Central memory CD8-positive, alpha-beta T cell (primary cell): ENCODE measurements at places on chromosomes 2 and 18.

DNA sequence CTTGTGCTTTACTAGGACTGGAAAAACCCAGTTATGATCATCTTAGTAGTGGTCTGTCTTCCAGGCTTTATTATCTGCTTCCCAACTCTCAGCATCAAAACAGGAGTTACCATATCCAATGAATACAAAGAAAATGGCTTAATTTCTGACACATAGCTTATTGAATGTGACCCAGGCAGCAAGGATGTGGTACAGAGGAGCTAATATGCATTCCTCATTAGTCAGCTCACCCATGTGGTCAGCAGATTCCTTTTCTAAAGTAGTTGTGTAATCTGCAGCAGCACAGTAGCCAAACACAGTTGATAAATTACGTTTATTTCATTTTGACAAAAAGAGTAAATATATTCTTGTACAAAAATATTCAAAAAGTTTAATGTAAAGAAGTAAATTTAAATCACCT, 43.6 kb downstream of the TSPYL6 start:
- no peak for DNase-seq

DNA sequence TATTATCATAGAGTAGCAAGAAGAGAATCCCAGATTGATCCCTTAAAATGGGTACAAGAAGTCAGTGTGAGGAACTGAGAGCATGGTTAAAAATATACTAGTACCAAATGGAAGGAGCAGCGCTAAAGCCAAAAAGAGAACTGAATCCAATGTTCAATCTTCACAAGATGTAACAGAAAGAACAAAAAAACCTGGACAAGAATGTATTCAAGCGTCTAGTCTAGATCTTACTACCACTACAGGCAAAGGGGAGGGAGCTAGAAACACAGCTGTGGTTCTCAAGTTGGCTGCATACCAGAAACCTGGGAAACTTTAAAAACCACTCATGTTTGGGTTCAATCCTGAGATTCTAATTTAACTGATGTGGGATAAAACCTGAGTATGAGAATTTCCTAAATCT, 57.5 kb downstream of the PIAS2 start:
- no peak for DNase-seq

GRCh38 chr2:218146056-218146455, 20.2 kb downstream of the CXCR2 start:
- DNase-seq, result no peak

DNA sequence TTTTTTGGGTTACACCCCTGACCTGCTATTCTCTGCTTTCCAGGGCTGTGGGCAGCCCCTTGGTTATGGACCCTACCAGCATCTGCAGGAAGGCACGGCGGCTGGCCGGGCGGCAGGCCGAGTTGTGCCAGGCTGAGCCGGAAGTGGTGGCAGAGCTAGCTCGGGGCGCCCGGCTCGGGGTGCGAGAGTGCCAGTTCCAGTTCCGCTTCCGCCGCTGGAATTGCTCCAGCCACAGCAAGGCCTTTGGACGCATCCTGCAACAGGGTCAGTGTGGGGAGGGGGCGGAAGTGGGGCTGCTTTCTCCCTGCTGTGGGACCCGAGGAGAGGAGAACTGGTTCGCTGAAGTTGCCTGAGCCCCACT, 9.7 kb upstream of the WNT10A start:
- DNase-seq, result no peak

DNA sequence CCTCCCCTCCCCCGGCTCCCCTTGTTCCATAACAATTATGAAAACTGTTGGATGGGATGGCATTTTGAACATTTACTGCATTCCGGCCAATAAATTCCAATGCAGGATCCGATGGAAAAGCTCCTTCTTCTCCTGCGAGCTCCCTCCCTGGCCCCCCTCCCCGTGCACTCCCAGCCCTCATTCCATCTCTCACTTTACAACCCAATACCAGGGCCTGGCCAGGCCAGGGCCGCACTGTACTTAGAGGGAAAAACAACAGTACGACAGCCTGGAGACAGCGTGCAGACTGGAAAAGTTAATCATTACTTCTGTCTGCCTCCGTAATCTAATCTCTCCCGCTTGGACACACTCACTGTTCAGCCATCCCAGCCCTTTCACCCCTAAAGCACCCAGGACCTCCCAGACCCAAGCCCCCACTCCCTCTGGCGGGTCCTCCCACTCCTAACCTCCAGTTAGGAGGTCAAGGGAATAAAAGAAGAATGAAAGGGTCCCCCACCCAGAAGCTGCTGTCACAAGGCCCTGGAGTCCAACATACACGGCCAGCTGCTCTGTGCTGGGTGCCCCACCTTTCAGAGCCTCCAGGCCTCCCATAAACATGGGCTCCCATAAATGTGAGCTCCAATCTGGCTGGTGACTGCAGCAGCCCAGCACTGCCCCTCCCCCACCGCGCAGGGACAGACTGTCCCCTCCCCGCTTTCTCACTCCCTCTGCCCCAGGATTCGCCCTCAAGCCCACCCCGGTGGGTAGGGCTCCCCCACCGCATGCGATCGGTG, 20.6 kb downstream of the SMAD7 start:
- DNase-seq, result no peak

GRCh38 chr18:35435401-35435800, 58.3 kb upstream of the ZNF396 start:
- DNase-seq, result no peak

- no peak for DNase-seq
Observed at GRCh38 chr2:143132355-143132754, 3.1 kb downstream of the ARHGAP15 start.

- no peak for DNase-seq
Observed at GRCh38 chr2:239392688-239393387, 8.0 kb downstream of the HDAC4 start.

GRCh38 chr2:96549466-96549785, 12.9 kb downstream of the ARID5A start:
- DNase-seq, result no peak

- DNase-seq, result no peak
Observed at GRCh38 chr18:53911200-53911599, 313.3 kb downstream of the MBD2 start.

GRCh38 chr2:10571057-10571456, 118.7 kb downstream of the NOL10 start:
- no peak for DNase-seq

DNA sequence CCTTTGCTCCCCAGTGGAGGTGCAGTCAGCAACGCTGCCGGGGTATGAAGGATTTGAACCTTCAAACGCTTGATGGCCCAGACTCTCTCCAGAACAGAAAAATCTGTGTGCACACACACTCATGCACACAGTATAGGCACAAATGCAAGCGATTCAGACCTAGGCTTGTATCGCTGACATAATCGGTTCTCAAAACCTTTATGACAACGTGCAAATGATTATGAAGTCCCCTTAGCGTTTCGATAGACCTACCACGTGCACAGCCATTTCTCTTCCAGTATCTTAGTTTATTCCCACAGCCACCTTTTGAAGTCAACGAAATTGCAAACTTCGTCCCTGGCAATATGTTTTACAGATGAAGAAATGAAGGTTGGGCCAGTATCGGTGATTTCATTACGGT, 138.9 kb upstream of the MYCN start:
- no peak for DNase-seq

DNA sequence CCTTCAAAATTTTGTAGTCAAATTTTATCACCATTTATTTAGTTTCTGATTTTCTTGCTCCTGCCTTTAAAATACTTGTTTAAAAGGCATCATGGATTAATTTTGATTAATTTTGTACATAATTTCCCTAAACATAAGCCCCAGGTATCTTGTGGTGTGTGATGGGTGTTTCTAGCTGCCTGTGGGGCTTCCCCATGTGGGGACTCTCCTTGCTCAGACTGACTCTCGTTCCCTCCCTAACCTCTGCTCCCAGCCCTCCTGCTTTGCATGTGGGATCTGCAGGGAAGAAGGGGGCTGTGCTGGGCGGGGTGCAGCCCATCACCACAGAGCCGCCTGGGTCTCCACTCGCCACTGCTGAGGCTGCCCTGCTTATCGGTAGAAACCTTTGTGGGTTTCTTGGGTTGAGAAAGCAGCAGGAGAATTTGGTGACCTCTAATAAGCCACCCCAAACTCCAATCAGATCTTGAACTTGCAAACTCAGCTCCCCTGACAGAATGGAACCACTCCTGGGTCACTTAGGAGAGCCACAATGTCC, 72.5 kb downstream of the MRPS9 start:
- no peak for DNase-seq

GRCh38 chr2:7031547-7032245, 114.5 kb downstream of the RNF144A start:
- peak; percentile 20 for DNase-seq

DNA sequence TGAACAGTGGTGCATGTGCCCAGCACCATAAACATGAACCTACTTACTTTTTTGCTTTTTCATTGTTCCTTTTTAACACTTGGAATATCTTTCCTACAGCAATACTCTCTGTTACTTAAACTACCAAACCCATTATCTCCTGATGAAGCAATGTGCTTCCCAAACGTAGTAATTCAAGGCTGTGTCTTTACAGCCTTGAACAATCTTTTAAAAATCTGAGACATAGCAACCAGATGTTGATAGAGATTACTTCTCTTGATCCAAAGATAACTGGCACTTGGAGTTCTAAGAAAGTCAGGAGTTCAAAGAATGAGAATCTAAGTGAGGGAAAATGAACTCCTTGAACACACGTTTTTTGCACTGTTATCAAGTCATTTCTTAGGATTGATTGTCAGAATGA, 40.4 kb downstream of the ATP8B1 start:
- DNase-seq, result no peak

- DNase-seq, result peak; percentile 47
Observed at GRCh38 chr2:197168705-197169104, 141.9 kb downstream of the ANKRD44 start.

DNA sequence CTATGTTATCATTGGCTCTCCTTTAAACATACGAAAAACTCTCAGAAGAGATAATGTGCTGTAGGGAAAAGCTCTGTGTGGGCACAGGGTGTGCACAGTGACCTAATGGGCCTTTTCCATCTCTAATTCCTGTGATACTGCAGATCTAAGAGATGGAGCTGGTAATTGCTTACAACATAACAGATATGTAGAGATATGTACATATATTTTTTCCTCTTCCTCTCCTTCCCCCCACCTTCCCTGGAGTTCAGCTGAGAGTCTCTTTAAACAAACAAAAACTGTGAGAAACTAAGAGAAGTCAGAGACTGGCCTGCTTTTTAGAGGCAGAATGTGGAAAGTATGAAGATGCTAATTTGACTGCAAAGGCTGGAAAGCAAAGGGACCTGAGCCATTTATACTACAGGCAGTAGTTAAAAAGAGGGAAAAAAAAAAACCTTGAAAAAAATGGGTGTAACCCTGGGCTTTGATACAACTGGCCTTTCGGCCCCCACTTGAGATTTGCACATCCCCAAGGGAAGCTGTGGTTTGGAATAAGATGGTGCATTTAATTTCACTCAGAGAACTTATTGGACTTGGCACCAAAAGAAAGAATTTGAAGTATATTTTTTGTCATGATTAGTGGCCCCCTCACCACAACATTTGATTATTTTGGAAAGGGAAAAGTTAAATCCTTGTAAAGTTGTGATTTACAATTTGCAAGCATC, 502.2 kb upstream of the ZEB2 start:
- DNase-seq, result no peak

GRCh38 chr2:196410008-196410407, 229.5 kb upstream of the CCDC150 start:
- no peak for DNase-seq

- DNase-seq, result no peak
Observed at GRCh38 chr2:198371921-198372543, 567.6 kb downstream of the PLCL1 start.

DNA sequence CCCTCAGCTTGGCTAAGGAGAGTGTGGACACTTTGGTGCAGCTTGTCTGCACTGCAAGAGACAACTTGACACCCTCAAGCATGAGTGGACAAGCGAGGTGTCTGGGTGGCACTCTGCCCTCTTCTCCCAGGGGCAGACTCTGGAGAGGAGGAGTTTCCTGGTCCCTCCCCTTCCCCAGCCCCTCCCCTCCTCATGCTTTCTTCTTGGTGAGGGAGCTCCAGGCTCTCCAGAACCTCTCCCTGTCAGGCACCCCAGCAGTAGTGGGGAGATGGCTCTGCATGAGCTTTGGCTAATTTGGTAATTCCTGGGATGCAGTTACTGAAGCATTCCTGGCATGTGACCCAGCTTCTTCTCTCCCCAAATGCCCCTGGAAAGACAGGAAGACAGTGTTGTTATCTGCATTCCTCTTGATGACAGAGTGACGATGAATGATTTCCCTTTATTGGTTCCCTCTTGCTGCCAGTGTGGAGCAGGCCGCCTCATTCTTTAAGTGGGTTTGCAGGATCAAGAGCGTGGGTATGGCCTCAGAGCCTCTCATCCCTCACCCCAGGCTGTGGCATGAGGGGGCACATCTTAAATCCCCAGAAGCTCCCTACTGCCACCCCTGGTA, 89.2 kb downstream of the STPG4 start:
- no peak for DNase-seq

DNA sequence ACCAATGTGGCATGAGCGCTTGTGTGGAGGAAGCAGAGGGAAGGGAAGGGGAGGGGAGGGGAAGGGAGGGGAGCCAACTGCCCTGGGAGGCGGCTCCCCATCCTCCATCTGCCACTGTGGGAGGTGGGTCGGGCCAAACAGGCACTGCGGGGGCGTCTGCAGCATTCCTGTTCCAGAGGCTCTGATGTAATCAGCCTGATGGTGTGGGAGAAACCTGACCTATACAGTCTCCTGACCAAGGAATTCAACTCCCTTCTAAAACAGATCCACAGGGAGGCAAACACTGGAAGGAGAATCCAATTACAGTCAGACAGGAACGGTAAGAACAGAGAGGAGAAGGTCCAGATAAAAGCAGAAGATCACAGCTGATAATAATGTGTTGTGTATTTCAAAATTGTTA, 88.8 kb downstream of the CD8B2 start:
- DNase-seq, result no peak

DNA sequence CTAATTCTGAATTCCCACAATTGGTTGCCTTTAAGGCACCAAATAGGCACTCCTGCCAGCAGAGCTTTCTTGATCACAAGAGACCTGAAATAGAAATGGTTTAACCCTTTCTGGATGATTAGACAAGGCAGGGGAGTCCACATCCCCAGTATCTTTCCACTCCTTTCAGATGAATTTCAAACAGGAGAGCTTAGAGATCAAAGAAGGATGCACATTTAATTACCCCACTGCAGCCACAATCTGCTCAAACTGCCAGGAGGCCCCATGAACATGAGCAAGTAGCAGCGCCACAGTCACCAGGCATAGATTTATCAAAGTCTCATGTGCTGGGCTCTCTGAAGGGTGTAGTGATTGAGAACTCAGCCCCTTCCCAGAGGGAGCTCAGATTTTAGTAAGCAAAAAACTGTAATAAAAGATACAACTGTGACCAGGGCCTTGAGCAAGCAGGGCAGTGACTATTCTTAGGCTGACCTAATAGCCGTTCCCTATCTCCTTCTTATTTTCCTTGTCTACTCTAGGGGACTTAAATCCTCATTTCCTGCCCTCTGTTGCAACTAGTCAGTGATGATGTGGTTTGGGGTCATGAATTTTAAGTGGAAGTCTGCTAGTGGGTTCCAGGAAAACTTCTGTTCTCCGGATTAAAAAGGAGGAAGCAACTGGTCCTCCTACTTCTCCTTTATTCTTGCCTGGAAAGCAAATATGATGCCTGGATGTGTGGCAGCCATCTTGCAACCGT, 53.7 kb downstream of the SLC4A3 start:
- DNase-seq, result no peak
